ENCODE measurements at places on chromosomes 2 and 18. TPM values are rescaled to one million over a fixed set of nuclear protein-coding genes. Genes with fewer than 3 reads are reported as not detected.

GRCh38 chr2:58667137-58667774, 426.1 kb upstream of the FANCL start:
- H3K4me1 ChIP-seq, result no peaks in the 10 kb centered on the region
- H3K4me3 ChIP-seq, result no peak overlapping the region
- H3K27me3 ChIP-seq, result no peaks in the 10 kb centered on the region
- DNase-seq, result no peak
- no peaks in the 10 kb centered on the region for H3K36me3 ChIP-seq
- H3K27ac ChIP-seq, result no peak overlapping the region

TNFRSF11A gene
- polyA plus RNA-seq, result 0.87 TPM

TWIST2 gene
- polyA plus RNA-seq, result 5.2 TPM

DNA sequence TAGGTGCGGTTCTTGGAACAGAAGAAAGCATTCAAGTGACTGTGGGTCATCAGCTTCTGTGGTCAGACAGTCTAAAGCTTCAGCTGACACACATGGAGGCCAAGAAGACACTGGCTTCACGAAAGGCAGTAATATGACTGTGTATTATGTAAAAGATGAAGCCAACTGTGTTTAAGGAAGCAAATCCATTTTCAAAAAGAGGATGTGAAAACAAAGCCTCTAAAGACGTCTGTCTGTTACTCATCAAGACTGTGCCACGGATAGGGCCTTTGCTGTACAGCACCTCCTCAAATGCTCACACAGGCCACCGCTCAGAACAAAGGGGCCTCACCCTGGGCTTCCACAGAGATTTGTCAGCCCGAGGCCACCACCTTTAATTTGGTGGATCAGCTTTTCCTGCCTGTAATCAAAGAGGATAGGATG, 21.1 kb upstream of the TMEM163 start:
- H3K27ac ChIP-seq, result no peak overlapping the region
- no peaks in the 10 kb centered on the region for H3K36me3 ChIP-seq
- H3K4me1 ChIP-seq, result peaks cover 3% of the 10 kb centered on the region
- no peak for DNase-seq
- H3K27me3 ChIP-seq, result no peaks in the 10 kb centered on the region

- no peaks in the 10 kb centered on the region for H3K36me3 ChIP-seq
- no peaks in the 10 kb centered on the region for H3K27me3 ChIP-seq
- H3K4me3 ChIP-seq, result no peak overlapping the region
- no peak for DNase-seq
Measured at GRCh38 chr18:75297731-75298130, 87.1 kb downstream of the TSHZ1 start.

DNA sequence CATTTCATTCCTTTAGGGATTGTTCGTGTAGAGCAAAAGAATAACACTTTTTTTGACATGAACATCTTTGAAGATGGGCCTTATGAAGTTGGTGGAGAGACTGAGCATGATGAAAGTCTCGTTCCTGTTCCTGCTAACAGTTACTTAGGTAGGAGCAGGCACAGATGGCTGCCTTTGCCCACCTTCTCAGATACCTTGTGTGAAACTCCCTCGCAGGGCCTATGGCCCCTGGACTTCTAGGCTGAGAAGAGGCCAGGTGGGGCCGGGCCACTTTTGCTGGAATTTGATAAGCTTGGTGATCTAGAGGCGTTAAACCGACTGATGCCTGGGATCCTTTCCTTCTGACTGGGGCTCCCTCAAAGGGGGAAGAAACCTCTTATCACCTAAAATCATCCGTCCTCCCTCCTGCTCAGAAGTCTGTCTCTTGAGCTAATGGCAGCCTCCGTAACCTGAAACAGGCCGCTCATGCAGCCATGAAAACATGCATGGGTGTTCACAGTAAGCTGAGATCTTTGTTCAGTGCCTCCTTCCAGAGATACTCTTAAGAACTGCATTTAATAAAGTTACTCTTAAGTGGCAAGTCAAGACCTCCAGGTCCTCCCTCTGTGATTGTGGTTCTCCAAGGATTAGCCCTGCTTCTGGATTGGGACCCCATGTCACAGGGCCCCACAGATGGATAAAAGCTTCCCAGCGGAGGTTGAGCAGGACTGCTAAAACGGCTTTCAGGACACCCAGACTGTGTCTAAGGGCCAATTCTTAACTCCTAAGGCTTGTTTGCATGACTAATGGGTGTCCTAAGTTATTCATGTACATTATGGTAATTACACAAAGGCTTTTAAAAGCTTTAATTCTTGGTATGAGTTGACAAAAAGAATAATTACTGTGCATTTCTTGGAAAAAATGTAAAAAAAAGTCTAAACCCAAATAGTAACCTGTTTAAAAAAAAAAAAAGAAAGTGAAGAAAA, 43.9 kb downstream of the ITGA6 start:
- no peaks in the 10 kb centered on the region for H3K27me3 ChIP-seq
- H3K4me3 ChIP-seq, result no peak overlapping the region
- H3K4me1 ChIP-seq, result no peaks in the 10 kb centered on the region
- DNase-seq, result no peak

GRCh38 chr18:5543773-5544389, at the start of gene EPB41L3:
EPB41L3 (minus strand) TSS chr18:5543997; CDS start chr18:5489183, 54,814 bp downstream.
- no peaks in the 10 kb centered on the region for H3K27me3 ChIP-seq
- H3K36me3 ChIP-seq, result no peaks in the 10 kb centered on the region
- peak within 1 kb of the TSS; percentile 64 for H3K4me3 ChIP-seq

NAT8 gene
- polyA plus RNA-seq, result 1.00 TPM

GRCh38 chr2:60822987-60823386, 58.4 kb upstream of the REL start:
- no peaks in the 10 kb centered on the region for H3K27me3 ChIP-seq
- H3K4me1 ChIP-seq, result no peaks in the 10 kb centered on the region
- H3K27ac ChIP-seq, result no peak overlapping the region
- H3K36me3 ChIP-seq, result no peaks in the 10 kb centered on the region
- DNase-seq, result no peak

SERPINB5 gene
- polyA plus RNA-seq, result not detected

GRCh38 chr2:40820319-40820718, 368.4 kb upstream of the SLC8A1 start:
- H3K4me3 ChIP-seq, result no peak overlapping the region
- peak; percentile 10 for DNase-seq
- H3K4me1 ChIP-seq, result no peaks in the 10 kb centered on the region
- no peak overlapping the region for H3K27ac ChIP-seq
- H3K27me3 ChIP-seq, result no peaks in the 10 kb centered on the region

DNA sequence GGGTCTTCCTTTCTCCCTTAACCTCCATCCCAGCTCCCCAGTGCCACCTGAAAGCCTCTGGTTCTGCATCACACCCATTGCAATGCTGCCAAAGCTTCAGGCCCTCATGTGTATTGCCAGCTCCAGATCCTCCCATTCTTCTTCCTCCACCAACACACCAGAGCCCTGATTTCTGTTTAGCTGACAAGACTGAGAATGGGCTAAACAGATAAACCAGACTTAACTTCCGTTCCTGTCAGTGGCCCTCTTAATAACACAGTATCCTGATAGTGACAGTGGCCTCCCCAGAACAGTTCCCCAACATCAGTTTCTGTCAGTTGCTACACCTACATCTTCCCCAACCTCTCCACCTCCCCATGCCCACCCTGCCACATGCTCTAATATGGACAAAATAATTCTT, 31.3 kb upstream of the C1D start:
- no peak for DNase-seq
- H3K36me3 ChIP-seq, result no peaks in the 10 kb centered on the region
- H3K27me3 ChIP-seq, result no peaks in the 10 kb centered on the region
- H3K4me1 ChIP-seq, result no peaks in the 10 kb centered on the region
- H3K4me3 ChIP-seq, result no peak overlapping the region

CCDC74A gene
- polyA plus RNA-seq, result 21.4 TPM

MATN3 gene
- polyA plus RNA-seq, result 4.6 TPM

DNA sequence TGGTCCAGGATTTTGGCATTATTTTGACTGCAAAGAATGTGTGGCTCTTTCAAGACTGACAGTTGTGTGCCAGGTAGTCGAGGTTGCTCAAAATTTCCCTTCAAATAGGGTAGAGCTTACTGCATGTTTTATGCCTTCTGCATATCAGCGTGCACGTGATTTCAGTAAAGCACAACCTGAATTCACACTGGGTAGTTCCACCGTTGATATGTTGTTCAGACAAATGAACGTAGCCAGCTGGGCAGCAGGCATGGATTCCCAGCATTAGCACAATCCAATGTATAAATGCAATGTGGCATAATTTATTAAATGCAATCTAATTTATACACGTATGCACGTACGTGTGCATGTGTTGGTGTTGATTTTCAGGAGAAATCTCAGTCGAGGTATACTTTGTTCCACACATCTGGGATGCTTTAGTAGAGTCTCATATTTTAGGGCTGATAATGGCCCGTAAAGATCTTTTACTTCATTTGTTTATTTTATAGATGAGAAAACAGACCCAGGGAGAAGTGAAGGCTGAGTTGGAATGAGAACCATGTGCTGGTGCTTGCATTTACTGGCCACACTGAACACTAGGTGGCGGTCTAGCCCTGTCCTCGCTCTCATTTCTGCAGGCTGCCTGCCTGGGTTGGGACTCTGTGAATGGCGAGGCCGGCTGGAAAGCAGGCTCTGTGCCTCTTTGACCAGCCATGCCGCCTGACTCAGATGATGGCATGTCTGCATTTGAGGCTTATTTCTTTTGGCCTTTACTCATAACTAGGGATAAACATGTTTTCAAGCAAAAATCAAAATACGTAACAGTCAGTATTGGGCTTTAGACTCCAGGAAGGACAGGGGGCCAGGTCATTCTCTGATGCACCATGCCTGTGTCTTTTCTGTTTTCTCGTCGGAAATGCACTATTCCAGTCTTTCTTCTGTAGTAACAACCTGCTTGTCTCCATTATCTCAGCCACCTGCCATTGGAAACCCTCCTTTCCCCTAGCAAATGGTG, 120.4 kb downstream of the RNF144A start:
- DNase-seq, result no peak
- no peak overlapping the region for H3K4me3 ChIP-seq

Measured in spinal cord (tissue), 10 donors.